CD4-positive, alpha-beta T cell treated with Interferon gamma for 1 hour (primary cell): ENCODE measurements at places on chromosomes 16 and 17.

- DNase-seq: no peak
Measured at GRCh38 chr17:49574945-49575678, 559 bp upstream of the NXPH3 start.

DNA sequence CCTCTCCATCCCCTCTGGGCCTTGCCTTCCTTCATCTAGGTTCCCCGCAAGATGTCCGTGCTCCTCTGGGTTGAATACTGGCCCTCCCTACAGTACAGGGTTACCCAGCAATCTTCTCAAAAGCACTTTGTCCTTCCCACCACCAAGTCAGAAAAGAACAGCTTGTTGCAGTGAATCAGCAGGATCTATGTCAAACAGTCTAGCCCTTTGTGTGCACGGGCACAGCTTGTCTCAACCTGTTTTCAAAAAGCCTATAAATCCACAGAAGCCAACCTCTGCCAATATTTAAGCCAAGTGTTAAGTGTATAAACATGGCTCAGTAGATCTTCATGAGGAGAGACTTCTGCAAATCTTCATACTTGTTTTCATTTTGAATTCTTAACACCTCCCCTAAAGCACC is 25.2 kb downstream of the C17orf67 start:
- no peak for DNase-seq

DNA sequence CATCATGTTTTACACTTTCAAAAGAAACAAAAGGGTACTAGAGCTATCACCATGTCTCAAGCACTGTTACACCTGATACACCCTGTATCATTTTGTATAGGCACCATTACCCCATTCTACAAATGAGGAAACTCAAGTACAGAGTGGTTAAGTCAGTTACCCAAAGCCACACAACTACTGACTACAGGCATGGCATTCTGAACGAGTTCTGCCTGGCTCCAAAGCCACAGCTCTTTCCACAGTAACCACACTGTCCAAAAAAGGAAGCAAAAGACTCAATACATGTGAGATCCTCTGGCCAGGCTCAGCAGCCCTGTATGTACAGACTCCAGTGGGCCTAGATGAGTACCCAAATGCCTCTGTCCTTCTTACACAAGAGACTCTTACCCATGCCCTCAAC is 4.7 kb downstream of the DYNC1LI2 start:
- DNase-seq: peak; percentile 15

DNA sequence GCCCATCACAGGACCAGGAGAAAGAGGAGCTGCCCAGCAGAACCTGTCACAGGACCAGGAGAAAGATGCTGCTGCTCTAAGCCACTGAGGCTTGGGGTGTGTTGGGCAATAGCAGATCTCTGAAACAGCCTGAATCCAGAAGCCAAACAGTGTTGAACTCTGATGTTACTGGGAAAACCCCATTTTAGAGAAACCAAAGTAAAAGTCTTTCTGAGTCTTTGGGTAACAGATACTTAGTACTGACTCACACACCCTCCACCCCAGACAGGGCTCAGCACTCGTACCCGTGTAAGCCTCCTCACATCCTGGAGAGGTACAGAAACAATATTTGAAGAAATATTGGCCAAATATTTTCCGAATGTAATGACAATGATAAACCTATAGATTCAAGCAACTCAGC is 82.8 kb upstream of the GNG13 start:
- no peak for DNase-seq

GRCh38 chr17:8776248-8776647 is 17.9 kb upstream of the SPDYE4 start:
- no peak for DNase-seq

- no peak for DNase-seq
Measured at GRCh38 chr17:51439395-51440229, 179.3 kb downstream of the UTP18 start.

DNA sequence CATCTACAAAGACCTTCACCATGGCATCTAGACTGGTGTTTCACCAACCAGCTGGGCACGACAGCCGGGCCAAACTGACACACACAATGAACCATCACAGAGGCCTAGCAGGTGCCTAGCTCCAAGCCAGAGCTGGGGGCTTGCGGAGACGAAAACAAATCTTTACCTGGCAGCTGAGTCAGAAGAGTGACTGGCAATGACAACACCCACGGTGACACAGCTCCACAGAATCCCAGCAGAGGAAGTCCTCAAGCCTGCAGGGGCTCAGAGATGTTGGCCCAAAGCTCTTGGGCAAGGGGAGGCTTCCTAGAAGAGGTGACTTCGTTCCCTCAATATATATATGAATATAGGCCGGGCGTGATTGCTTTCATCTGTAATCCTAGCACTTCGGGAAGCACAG is 5.1 kb downstream of the MMP25 start:
- DNase-seq: peak; percentile 35

- DNase-seq: no peak
Measured at GRCh38 chr17:7502987-7503386, 18.8 kb downstream of the POLR2A start.

GRCh38 chr16:12392585-12393091 is 411.0 kb downstream of the CPPED1 start:
- DNase-seq: no peak

DNA sequence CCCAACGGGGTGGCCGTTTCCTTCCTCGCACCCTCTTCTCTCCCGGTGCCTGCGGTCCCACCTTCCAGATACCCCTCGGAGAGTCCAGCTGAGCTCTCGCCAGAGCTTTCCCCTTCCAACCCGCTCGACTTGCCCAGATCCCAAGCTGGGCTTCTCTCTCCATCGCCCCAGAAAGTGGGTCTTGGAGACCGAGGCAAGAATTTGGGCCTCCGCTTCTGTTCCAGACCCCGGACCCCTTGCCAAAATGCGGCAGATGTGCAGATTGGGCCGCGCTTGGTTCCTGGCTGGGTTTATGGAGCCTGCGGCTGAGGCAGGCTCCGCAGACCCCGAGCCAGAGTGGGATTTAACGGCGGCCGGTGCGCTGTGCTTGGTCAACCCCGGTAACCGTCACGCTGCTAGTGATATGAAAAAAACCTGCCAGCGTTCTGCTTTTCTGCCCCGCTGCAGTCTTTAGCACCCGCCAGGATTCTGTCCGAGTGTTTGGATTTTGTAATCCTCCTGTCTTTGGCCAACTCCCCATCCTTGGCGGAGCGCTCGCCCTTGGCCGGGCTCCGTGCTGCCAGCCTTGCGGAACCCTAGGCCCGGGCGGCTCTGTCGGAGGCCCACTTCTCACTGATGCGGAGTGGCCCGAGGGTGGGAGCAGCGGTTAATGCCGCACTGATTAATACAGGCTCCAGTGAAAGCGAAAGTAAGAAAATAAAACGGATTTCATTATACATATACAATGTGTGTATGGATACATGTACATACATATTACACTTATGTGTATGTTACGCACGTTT is 754 bp upstream of the SLFN11 start:
- DNase-seq: peak; percentile 46

GRCh38 chr17:76541739-76542454 is 2.1 kb downstream of the PRCD start:
- no peak for DNase-seq

DNA sequence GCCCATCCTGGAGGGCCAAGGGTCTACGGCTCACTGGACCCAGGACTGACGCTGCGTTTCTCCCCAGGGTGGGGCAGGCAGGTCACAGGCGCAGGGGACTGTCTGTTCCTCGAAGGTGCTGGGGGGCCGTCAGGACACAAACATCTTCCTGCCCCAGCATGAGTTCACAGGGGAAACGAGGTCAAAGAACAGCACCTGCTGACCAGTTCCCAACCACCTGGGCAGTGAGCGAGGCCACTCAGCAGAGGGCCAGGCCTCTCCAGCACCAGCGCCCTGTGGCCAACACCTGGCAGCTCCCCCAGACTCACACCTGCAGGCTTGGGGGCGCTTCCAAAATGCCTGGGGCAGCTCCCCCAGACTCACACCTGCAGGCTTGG is 29.7 kb downstream of the TIMM22 start:
- no peak for DNase-seq

- no peak for DNase-seq
Measured at GRCh38 chr17:46791531-46791930, 27.0 kb downstream of the WNT3 start.

DNA sequence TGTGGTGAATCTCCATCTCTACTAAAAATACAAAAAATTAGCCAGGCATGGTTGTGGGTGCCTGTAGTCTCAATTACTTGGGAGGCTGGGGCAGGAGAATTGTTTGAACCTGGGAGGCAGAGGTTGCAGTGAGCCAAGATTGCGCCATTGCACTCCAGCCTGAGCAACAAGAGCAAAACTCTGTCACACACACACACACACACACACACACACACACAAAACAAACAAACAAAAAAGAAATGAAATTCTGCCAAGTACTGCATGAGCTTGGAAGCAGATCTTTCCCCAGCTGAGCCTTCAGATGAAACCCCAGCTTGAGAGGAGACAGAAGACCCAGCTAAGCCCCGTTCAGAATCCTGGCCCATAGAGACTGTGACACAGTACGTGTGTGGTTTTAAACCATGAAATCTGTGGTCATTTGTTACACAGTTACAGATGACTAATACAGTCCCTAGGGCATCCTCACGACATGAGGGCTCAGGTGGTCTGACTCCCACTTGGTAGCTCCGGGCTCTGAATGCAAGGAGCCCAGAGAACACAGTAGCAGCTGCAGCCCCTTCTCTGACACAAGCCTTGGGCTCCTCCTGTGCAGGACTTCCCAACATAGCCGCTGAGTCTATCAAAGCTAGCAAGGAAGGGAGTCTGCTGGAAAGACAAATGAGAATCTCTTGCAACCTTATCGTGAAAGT is 132.8 kb downstream of the SEC14L1 start:
- DNase-seq: no peak

- peak; percentile 21 for DNase-seq
Measured at GRCh38 chr17:66673668-66674276, 161.1 kb upstream of the CACNG5 start.

GRCh38 chr16:67962135-67962534 is 6.3 kb downstream of the SLC12A4 start:
- no peak for DNase-seq

DNA sequence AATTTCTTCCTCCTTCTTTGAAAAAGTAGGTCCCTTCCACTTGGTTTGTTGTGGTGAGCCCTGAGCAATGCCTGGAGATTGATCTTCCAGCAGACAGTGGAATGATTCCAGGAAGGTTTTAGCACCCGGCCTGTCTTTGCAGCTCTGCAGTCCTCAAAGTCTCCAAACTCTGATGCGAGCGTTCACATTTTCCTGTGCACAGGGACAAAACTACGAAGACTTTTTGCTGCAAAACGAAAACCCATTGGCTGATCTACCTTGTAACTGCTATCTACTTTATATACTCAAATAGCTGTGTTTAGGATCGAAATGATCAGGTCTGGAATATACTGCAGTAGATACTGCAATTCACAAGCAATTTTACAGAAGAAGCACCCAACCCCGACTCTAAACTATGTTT is 21.7 kb downstream of the G6PC1 start:
- no peak for DNase-seq

DNA sequence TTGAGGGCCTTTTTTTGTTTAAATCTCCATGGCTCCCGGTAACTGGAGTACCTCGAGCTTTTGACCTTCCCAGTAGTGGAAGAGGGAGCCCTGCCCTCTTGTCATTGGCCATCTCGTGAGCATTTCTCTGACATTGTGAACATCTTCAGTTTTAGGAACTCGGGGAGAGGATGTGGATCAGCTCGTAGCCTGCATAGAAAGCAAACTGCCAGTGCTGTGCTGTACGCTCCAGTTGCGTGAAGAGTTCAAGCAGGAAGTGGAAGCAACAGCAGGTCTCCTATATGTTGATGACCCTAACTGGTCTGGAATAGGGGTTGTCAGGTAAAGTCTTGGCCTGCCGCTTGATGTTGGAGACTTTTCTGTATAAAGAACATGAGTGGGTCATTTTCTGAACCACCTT is 24.3 kb downstream of the NTAN1 start:
- no peak for DNase-seq

- DNase-seq: no peak
Measured at GRCh38 chr16:24730914-24731313, 1.5 kb downstream of the TNRC6A start.

DNA sequence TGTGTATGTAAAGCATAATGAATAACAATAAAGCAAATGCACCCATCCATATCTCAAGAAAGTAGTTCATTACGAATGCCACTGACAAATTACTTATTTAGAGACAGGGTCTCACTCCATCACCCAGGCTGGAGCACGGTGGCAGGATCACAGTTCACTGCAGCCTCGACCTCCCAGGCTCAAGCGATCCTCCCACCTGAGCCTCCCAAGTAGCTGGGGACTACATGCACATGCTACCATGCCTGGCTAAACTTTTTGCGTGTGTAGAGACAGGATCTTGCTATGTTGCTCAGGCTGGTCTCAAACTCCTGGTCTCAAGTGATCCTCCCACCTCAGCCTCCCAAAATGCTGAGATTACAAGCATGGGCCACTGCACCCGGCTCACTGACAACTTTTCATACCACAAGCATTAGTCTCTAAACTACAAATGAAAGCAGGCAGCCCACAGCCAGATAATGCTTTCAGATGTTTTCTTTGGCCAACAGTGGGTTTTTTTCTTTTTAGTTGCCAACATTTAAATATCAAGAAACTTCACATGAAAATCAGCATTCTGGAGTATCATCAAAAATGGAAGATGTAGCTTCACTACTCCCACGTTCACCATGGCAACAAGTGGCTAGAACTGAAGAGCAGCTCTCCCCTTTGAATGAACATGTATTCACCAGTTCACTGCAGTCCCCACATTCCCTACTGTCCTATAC is 7.7 kb downstream of the ARHGAP17 start:
- DNase-seq: no peak

- no peak for DNase-seq
Measured at GRCh38 chr17:79833744-79834564, 5.3 kb downstream of the CBX4 start.

DNA sequence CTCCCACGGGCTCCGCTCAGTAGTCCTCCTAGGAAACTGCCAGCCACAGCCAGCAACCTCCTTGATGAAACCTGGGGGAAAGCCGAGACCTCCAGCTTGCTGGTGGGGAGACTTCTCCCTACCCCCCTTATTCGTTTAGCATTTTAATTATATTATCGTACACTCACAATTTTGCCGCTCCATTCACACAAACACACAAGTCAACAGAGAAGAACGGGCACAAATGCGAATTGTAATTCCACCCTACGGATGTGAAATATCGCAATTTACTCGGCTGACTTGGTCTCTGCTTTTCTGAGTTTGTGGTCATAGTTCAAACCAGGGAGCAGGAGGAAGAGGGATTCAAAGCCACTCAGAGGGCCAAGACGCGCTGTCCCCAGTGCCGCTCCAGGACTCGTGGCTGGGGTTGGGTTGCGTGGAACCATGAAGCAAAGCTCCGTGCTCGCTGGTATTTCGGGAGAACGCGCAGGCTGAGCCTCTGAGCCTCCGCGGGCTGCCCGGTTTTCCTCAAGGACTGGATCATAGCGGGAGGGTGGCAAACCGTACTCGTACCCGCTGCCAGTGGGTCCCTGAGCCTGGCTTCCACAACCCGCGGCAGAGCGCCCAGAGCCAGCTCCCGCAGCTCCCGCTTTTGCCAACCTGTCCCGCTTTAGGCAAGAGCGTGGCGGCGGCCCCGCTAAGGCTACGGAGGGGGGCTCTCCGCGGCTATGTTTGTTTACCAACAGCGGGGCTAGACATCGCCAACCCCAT is 2.0 kb downstream of the LHX1 start:
- no peak for DNase-seq

DNA sequence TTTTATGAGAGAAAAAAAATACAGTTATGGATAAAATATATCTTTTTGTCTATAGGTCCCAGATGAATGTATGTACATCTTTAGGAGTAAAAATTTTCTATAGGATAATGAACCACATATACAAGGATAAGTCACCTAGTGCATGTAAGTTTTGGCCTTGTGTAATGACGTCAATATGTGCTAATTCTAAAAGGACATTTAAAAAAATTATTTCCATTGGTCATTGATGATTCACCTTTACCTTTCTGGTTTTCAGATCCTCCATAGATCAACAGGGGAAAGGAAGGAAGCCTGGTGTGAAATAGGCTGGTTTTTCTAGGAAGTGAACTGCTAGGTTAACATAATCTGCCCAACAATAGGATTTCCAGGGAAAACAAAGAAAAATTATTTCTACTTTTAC is 684.3 kb upstream of the SOX9 start:
- no peak for DNase-seq
